Gastrocnemius medialis (tissue), 4 donors: ENCODE measurements at places on chromosomes 2 and 18. TPM values are rescaled to one million over a fixed set of nuclear protein-coding genes. Genes with fewer than 3 reads are reported as not detected.
A peak's percentile ranks its signal among the peaks of the same experiment; 100 is the strongest.

The PRKAG3 gene
- total RNA-seq = 54.6 TPM

The ASPRV1 gene
- 0.42 TPM for total RNA-seq

The TLX2 gene
- total RNA-seq = not detected

DNA sequence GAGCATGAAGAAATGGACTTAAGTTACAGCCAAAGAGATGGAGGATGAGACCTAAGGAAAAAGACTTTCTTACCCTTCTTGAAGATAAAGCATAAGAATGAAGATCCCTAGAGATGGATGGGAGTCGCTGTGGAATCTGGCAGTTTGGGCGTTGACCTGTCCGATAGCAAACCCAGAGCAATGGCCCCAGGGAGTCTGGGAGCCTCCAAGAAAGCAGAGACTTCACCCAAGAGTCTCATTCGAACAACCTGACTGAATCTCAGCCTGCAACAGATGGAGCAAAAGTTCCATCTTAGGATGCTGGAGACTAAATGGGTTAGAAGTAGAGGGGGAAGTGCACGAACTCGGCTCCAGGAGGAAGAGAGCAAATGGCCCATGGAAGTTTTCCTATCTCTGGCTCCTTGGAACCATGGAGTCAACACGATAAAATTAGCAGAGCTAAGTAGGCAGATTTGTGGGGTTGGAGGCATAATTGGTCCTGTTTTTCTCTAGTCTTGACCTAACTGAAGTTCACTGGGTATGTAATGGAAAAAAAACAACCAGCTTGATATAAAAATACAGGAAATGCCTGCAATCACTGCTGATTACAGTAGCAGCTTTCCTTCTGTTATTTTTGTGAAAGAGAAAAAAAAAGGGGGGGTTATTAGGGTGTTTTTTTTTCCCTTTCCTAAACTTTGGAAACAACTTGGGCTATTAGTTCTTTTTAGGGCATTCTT, 178.4 kb upstream of the EPAS1 start:
- H3K27me3 ChIP-seq = no peaks in the 10 kb centered on the region
- peak overlapping the region; percentile 73 for H3K27ac ChIP-seq
- DNase-seq = no peak
- no peaks in the 10 kb centered on the region for H3K36me3 ChIP-seq
- no peak overlapping the region for H3K4me3 ChIP-seq
- H3K4me1 ChIP-seq = peaks cover 53% of the 10 kb centered on the region

- H3K4me3 ChIP-seq = no peak overlapping the region
- no peak overlapping the region for H3K27ac ChIP-seq
- no peaks in the 10 kb centered on the region for H3K36me3 ChIP-seq
- no peaks in the 10 kb centered on the region for H3K4me1 ChIP-seq
Measured at GRCh38 chr18:61466736-61467135, 133.5 kb downstream of the CDH20 start.

DNA sequence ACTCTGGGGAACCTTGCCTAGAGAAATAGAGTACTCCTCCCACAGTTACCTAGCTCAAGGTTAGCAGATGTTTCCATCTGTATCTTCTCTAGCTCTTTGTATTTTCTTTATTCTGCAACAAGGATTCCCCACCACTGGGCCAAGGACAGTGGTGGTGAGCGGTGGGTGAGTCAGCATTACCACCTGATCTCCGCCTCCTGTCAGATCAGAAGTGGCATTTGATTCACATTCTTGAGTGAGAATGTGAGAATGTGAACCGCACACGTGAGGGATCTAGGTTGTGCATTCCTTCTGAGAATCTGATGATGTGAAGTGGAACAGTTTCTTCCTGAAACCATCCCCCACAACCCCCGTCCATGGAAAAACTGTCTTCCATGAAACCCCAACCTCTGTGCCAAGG, 9.0 kb downstream of the EPB41L3 start:
- H3K4me3 ChIP-seq = no peak overlapping the region
- H3K4me1 ChIP-seq = no peaks in the 10 kb centered on the region
- no peaks in the 10 kb centered on the region for H3K27me3 ChIP-seq
- H3K36me3 ChIP-seq = no peaks in the 10 kb centered on the region
- DNase-seq = no peak

The C2orf72 gene
- 0.44 TPM for total RNA-seq
